ENCODE measurements at places on chromosomes 3 and 15.

DNA sequence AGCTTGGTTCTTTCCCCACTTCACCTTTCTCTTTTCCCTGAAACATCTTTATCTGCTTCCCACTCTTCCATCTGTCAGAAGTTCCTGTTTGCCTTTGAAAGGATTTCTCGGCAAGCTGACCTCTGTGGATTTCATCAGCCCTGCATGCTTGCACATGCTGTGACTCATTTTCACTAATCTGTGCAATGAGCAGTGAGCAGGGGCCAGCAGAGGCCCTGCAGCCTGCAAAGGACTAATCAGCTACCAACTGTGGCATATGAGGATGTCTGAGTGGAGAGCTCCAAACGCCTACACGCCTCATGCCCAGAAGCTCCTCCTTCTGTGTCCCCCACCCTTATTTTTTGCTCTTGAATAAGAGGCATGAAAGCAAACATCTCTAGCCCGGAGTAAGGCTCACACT is 333.0 kb upstream of the SEMA6D start:
- DNase-seq, result peak; percentile 22

- DNase-seq, result no peak
Observed at GRCh38 chr3:18007980-18008379, 265.5 kb upstream of the TBC1D5 start.

DNA sequence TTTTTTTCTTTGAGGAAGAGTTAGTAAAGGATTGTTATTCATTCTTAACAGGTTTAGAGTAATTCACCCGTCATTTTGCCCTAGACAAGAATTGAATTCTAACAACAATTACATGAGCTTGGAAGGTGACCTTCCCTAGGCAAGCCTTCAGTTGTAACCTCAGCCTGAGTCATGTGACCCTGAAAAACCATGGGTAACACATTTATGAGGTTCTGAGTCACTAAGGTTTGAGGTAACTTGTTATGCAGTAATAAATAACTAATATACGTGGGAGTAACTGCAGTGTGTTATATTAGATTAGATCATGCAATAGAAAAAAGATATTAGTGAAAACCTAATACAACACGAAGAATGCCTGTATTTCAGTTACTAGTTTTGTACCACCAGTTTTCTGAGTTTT is 237.6 kb upstream of the NDN start:
- DNase-seq, result no peak

- no peak for DNase-seq
Observed at GRCh38 chr15:78880242-78880533, 7.5 kb downstream of the MORF4L1 start.

GRCh38 chr3:183265157-183265642 is 12.1 kb downstream of the B3GNT5 start:
- peak; percentile 32 for DNase-seq

Data from left ventricle myocardium inferior (tissue), 1 donor.